Renal cortex interstitium (tissue), 15 donors: ENCODE measurements at places on chromosomes 2 and 18.

GRCh38 chr2:105442056-105442455 is 43.2 kb upstream of the FHL2 start:
- DNase-seq = no peak

GRCh38 chr2:143398781-143399180 is 269.6 kb downstream of the ARHGAP15 start:
- no peak for DNase-seq

GRCh38 chr2:235949567-235950472 is 218.4 kb downstream of the GBX2 start:
- no peak for DNase-seq

GRCh38 chr2:106628377-106628776 is 141.2 kb downstream of the CD8B2 start:
- no peak for DNase-seq

GRCh38 chr18:42392416-42392815 is 437.4 kb downstream of the PIK3C3 start:
- no peak for DNase-seq

DNA sequence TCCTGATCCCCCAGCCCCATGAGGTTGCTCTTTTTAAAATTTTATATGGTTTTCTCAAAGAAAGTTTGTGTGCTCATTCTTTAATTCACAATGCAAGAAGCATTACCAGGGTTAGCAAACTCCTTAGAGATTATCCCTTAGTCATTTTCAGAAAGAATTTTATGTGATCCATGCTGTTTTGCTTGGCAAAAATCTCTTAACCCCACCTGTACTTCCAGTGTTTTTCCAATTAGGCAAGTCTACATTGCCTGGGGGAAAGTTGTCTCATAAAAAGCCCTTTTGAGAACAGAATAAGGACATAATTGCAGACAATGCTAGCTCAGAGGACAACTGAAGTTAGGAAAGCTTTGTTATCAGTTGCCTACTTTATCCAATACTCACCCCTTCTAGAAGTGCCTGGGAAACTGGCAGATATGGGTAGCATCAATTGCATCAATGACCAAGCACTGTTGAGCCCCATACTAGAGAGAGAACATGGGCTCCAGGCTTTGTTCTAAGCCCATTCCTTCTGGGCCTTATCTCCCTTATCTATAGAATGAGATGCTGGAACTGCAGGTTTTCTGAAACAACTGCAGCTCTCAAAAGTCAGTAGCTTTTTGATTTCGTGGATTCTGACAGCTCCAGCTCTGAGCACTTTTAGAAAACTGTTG is 265.9 kb upstream of the SPHKAP start:
- no peak for DNase-seq

GRCh38 chr2:235286622-235287374 is 207.0 kb upstream of the AGAP1 start:
- DNase-seq = no peak

GRCh38 chr2:26623541-26624495 is 17.3 kb downstream of the CIB4 start:
- DNase-seq = no peak

- DNase-seq = peak; percentile 15
These were observed 375.7 kb downstream of the EIPR1 start for GRCh38 chr2:3001615-3002560.

GRCh38 chr2:39000552-39000951 is 110.9 kb downstream of the ARHGEF33 start:
- no peak for DNase-seq

DNA sequence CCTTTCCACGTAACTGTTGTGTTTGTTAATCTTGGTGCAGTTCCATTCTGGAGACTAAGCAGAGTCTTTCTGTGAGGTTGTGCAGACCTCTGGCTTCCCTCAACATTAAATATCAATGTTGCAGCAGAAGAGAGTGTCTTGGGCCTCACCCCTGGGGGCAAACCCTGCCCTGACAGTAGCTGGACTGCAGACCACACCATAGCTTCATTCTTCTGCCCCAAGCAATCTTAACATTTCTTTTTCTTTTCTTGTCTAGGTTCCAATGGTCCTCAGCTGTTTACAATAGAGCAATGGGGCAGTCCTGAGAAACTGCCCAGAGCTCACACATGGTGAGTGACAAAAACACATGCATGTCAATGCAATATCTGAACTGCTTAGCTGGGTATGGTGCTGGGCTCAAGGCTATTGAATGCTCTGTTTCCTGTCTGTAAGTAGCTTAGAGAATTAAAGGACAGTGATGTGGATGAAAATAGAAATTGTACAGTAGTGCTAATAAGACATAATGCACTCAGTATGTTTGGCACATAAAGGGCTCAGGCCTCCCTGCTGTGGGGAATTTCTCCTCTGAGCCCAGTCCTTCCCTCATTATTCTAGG is 237.6 kb downstream of the ALPK2 start:
- DNase-seq = no peak
